Lung (tissue), 17 donors: ENCODE measurements at places on chromosomes 1 and 21. TPM values are rescaled to one million over a fixed set of nuclear protein-coding genes. Genes with fewer than 3 reads are reported as not detected.

DNA sequence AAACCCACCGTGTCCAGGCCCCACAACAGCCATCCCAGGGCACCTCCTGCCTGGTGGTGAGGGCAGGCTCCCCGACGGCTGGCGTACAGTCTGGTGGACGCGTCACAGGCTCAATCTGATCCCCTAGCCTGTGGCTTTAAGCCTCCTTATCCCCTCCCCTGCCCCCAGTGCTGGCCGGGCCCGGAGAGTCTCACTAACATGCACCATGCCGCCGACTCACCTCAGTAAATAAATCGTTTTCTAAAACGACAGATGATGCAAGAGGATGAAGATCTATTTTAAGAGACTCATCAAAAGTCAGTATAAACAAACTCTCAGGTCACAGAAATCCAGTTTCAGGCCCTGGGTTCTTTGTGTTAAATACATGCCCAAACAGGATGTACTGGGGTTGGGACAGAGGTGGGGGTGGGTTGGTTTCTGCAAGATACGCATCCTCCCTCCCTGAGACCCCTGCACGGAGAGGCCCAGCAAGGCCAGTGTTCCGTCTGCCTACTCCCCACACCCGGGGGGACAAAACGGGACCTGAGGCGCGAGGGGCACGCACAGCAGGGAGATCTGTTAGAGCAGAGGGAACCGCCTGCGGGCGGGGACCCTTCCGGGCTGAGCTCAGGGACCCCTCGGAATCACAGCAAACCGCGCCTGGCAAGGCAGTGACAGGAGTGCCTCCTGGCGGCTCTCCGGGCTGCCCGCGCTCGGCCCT, 3.1 kb downstream of the PANK4 start:
- no peak for DNase-seq

DNA sequence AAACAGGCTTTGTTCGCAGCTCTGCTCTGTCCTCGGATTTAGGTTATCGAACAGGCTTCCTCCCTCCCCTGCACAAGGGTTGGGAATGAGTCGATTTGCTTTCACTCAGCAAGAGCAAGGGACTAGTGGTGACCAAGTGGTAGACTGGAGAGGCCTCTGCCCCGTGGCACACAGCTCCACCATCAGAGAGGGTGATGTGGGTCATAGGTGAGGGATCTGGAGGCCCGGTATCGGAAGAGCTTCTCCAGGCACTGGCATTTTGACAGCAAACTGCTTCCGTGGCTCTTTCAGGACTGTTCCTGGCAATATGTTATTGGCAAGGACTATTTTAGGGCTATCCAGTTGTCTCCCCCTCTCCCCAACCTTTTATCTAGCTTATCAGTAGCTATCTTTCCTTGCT, 3.1 kb upstream of the ELF3 start:
- DNase-seq, result no peak

Gene TAS1R1
- 0.51 TPM for total RNA-seq

Gene CRYBG2
- 3.8 TPM for total RNA-seq

GRCh38 chr1:207970329-207971233, 59.7 kb upstream of the CD34 start:
- peak; percentile 37 for DNase-seq
